ENCODE measurements at places on chromosomes 3 and 15.

DNA sequence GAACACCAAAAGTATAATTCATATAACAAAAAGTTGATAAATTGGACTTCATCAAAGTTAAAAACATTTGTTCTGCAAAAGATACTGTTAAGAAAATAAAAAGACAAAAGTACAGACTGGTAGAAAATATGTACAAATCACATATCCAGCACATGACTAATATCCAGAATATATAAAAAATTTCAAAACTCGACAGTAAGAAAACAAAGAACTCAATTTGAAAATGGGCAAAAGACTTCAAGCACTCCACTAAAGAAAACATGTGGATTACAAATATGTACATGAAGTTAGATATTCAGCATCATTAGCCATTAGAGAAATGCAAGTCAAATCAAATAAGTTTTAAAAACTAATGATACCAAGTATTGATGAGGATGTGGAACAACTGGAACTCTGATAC is 6.7 kb downstream of the GK5 start:
- DNase-seq, result no peak

GRCh38 chr3:156665291-156665690 is 9.1 kb upstream of the TIPARP start:
- no peak for DNase-seq

GRCh38 chr3:119723022-119723421 is 20.2 kb downstream of the CFAP91 start:
- no peak for DNase-seq

GRCh38 chr15:85924088-85924487 is 129.4 kb upstream of the KLHL25 start:
- no peak for DNase-seq

- no peak for DNase-seq
These were observed 33.4 kb downstream of the EIF3J start for GRCh38 chr15:44570361-44570760.

DNA sequence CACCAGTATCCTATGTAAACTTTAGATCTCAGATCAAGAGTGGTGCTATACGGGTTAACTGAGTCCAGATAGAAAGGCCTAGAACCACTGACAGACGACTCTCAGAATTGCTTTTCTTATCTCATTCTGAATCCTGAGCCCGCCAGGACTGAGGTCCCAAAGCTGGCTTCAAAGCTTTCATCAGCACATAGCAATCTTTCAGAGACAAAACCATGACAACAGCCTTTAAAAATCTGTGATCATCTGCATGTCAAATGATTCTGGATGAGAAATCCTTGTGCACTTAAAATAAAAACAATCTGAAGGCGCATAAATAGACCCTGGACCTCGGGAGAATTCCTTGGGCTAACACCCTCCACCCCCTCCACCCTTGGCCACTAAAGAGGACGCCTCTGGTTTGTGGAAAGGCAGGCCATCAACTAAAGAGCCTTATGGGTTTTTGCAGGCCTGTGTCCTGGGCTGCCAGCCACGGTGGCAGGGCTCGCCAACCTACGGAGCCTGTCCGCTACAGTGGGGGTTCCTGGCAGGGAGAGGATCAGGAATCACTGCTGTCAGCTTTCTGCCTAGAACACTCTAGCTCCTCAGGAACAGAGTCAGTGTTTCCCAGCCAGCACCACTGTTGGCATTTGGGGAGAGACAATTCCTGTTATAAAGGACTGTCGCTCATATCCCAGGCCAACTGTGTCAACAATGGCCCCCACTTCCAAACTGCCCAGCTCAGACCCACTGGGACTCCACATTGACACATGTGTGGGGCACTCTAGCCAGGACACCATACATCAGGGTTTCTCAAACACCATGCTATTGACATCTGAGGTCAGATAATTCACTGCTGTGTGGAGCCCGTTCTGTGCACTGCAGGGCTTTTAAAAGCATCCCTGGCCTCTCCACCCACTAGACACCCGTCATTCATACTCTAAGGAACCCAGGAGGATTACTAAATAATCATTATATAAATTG is 20.2 kb downstream of the TLE3 start:
- no peak for DNase-seq

DNA sequence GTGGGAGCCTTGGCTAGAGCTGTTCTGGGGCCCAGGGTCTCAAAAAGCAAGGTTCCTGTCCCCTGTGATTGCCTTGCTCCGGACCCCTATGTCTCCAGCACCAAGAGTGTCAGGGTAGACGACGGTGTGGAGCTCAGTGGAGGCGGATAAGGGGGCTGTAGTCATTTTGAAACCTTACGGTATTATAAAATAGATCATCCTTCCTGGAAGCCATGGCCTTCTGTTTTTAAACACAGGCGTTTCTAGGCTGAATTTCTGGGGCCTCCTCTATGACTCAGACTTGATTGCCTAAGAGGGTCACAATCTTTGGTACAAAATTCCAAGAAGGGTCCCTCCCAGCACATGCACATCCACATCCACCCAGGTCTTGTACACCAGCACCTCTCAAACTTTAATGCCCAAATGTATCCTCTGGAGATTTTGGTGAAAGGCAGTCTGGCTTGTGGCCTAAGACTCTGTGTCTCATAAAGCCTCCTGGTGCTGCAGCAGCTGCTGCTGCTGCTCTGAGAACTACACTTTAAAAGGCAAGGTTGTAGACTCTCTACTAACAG is 70.5 kb upstream of the XCR1 start:
- no peak for DNase-seq

- no peak for DNase-seq
These were observed 10.3 kb downstream of the RPS17 start for GRCh38 chr15:82530006-82530405.

DNA sequence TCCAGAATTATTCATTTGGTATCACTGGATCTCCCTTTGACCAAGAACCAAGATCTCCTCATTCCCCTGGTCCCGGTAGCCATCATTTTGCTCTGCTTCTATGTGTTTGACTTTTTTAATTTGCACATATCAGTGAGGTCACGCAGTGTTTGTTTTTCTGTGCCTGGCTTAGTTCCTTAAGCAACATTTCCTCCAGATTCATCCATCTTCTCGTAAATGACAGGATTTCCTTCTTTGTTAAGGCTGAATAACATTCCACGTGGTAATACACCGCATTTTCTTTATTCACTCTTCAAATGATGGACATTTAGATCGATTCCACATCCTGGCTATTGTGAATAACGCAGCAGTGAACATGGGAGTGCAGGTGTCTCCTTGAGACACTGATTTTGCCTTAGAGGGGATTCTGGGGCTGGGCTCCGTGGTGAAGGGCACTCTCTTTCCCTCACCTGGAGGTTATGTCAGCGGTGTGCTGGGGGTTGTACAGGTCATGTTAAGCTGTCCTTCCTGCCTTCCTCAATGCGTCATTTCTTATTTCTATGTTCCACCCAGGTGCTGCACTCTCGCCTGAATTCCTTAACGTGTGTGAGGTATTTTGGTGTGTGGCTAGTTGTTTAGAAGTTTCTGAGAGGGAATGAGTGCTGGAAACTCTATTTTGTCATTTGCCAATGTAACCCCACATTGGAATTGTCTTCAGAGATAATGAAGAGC is 212.2 kb downstream of the LPP start:
- DNase-seq, result no peak

GRCh38 chr3:137174514-137174913 is 216.7 kb downstream of the IL20RB start:
- DNase-seq, result no peak

DNA sequence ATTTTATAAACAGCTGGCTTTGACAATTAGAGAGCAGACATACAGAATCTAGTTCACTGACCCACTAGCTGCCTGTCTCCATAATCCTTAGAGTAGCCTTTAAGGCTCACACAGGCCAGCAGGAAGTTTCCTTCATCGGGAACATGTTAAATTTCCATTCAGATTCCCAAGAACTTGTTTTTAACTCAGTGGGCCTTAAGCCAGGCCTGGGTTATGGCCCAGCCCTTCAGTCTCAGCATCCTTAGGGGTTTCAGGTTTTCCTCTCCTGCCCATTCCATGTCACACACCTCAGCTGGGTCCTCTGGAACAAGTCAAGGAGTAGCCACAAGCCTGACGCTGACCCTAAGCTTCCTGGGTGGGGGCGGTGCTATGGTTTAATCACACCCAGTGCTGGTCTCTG is 15.0 kb downstream of the CDAN1 start:
- no peak for DNase-seq

DNA sequence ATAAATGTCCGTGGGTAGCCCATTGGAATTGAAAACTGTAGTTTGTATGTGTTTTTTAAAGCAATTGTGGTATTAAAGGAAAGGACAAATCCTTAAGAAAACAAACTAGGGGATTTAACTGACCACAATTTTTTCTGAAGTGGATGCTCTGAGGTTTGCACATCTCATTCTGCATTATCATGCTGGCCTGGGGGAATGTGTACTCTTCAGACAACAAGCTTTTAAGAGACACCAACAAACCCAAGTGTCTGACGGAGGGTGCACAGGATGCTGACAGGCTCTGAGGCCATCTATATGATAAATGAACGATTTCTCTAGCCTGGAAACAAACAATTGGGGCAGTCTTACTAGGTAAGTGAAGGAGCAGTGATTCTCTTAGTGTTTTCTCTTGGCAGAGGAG is 9.1 kb downstream of the LINS1 start:
- no peak for DNase-seq

DNA sequence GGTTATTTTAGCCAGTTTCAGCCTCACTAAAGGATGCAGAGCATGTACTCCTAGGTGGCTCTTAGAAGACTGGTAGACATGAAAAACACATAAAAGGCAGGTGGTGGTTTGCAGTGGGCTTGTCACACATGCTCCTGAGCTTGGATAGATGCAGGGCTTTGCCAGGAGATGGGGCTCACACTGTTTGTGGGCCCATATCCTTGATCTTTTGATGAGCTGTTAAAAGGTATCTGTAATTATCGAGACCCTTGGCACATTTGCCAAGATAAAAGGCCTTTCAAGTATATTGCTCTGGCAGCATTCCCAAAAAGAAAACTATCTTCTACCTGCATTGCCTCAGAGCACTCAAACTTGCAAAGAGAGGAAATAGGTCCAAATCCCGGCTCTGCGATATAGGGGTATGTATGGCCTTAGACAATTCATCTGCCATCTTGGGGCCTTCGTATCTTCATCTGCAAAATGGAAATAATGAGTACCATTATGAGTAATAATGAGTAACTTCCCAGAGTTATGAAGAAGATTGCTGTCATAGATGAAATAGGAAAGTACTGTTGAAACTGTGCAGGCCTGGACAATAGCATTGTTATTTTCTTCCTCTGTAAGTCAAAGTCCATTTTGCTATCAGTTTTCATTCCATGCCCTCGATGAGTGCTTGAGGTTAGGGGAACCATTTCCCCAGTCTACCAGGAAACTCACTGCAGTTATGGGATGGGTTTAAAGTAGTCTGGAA is 172.7 kb downstream of the SYNPR start:
- no peak for DNase-seq

- no peak for DNase-seq
These were observed 12.9 kb downstream of the IQCH start for GRCh38 chr15:67267440-67267839.

- DNase-seq, result no peak
These were observed 60.0 kb downstream of the MAGEF1 start for GRCh38 chr3:184651904-184652303.

GRCh38 chr15:77024273-77025082 is 29.6 kb downstream of the PSTPIP1 start:
- DNase-seq, result peak; percentile 79

- no peak for DNase-seq
These were observed 348.8 kb downstream of the ROBO1 start for GRCh38 chr3:79418855-79419621.

DNA sequence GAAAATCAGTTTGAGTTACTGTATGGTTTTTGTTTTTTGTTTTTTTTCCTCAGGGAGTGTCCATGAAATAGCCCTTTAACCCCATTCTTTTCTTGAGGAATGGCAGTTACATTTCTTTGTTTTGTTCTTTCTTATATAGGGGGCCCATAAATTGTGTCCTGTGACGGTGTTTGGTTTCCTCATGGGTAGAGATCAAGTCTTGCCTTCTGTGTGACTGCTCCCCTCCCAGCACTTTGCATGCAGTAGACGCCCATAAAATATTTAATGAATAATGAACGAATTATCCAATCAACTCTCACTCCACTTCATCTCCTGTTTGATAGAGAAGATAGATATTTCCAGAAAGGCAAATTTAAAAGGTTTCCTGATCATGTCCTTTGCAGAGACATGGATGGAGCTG is 78.1 kb downstream of the CADPS start:
- DNase-seq, result no peak

DNA sequence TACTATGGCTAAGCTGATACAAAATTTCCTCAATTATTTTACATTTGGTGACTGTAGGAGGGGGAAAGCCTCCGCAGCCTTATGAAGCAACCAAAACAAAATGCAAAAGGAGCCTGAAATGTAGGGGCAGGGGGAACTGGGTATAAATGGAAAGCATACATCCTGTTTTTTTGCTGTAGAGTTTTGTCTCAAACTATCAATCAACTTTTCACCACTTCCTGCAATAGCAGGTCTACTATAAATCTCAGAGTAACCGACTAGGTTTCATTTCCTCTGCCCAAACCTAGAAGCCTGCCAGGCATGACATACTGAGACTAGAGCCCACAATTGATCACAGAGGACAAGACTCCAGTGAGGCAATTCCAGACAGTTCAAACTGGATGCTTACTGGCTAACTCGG is 91.3 kb downstream of the SHQ1 start:
- peak; percentile 39 for DNase-seq

- no peak for DNase-seq
These were observed 43.6 kb downstream of the SENP2 start for GRCh38 chr3:185629554-185630181.

GRCh38 chr3:192351441-192351840 is 375.9 kb downstream of the FGF12 start:
- no peak for DNase-seq

DNA sequence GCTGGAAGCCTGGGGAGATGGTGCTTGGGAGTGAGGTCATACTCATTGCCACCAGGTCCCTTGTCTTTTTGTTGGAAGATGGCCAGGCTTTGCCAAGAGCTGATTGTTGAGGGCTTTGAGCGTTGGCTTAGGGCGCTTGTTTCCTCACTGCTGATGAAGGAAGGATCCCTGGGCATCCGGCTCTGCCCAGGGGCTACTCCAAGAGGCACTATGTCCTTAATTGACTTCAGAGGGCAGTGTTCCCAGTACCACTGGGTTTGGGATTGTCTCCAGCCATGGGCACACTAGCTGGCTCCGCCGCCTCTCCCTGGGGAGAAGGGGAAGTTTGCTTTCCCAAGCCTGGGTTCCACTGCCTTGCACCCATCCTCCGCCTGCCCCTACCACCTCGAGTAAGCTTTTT is 57.2 kb upstream of the RGMA start:
- no peak for DNase-seq

- DNase-seq, result no peak
These were observed 132.2 kb upstream of the PRICKLE2 start for GRCh38 chr3:64357481-64357880.

GRCh38 chr15:99681990-99682389 is 51.2 kb downstream of the LYSMD4 start:
- no peak for DNase-seq

All from right hindlimb (tissue), 1 donor.